Stimulated activated memory B cell treated with anti-CD40 and anti-IgM and Interleukin-4, amounts not matched to agents 10 μg/mL and 1 μg/mL and 100 μg/mL, for 72 hours (primary cell): ENCODE measurements at places on chromosomes 6 and 20.

DNA sequence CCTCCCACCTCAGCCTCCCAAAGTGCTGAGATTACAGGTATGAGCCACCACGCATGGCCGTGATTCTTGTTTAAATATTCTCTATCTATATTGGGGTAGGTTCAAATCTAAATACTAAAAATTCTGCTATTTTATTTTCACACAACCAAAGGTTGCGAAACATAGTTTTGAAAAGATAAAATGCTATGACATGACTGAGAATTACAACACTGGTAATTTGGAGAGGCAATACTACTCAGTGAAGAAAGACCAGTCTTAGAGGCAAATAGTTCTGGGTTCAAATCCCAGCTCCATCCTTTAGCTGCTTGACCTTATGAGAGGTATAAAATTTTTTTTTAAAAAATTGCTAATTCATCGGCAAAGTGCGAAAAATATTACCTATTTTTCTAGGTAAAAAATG is 137.0 kb upstream of the PREP start:
- ATAC-seq = no peak

DNA sequence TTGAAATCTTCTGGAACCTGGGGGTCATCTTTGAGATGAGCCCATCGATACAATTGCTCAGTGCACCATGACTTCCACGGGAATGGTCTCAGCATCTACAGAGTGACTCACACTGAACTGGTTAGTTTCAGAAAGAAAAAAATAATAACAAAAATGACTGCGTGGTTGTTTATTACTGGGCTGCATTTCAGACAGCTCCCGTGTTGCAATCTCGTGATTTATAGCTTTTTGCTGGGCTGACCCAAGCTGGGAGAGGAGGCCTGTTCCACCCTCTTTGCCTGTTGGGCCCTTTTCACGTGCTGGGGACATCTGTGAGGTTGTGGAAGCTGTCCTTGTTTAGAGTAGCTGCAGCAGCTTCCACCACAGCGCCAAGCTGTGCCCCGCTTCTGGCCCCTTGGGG is 225.5 kb downstream of the BMP7 start:
- ATAC-seq = no peak

- ATAC-seq = no peak
Measured at GRCh38 chr6:53112404-53112803, 36.2 kb downstream of the GCM1 start.

GRCh38 chr6:65149841-65150240 is 557.2 kb downstream of the EYS start:
- no peak for ATAC-seq

- ATAC-seq = no peak
Measured at GRCh38 chr6:137801352-137802114, 65.5 kb upstream of the TNFAIP3 start.

DNA sequence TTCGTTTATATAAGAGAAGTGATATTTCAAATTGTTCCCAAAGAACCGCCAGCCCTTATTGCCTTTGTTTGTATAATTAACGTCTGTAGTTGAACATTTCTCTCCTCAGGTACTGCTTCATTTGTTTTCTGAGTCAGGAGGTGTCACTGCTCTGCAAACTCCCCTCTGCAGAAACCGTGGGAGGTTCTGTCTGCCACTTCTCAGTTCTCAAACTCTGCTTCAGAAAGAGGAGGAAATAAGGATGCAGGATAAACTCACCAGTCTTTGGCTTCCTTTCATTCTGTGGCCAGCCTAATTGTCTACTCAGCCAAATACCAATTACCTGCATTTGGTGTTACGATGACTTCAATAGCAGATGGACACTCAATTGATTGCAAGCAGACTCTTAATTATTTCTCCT is 149.8 kb downstream of the PAK5 start:
- no peak for ATAC-seq

GRCh38 chr6:47145212-47145611 is 103.1 kb upstream of the ADGRF1 start:
- ATAC-seq = no peak
